Activated T-cell treated with anti-CD3 and anti-CD28 coated beads, Interleukin-2, amount 50 U/mL, for 4 hours (primary cell): ENCODE measurements at places on chromosomes 13 and 19.

DNA sequence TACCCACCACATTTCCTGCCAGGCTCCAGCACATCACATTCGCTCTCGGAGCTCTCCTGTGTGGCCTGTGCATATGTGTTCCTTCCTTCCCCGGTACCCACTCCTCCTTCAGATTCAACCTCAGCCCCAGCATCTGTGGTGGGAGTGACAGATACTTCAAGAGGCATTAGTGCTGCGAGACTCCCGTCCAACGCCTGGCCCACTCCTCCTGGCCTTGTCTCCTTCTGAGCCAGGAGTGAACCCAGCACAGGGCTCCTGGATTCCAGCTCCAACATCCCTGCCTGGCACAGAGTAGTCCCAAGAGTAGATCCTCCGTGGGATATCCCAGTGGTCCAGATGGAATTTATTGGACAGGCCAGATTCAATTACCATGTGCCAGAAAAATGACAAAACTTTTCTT lies 55.9 kb downstream of the SACS start:
- no peak for DNase-seq

- no peak for DNase-seq
These were observed 2.5 kb downstream of the ZNF780B start for GRCh38 chr19:40053491-40053890.

GRCh38 chr19:12985049-12985776 lies 10.1 kb upstream of the NFIX start:
- no peak for DNase-seq

GRCh38 chr13:73195091-73195490 lies 136.3 kb downstream of the KLF5 start:
- DNase-seq = no peak

DNA sequence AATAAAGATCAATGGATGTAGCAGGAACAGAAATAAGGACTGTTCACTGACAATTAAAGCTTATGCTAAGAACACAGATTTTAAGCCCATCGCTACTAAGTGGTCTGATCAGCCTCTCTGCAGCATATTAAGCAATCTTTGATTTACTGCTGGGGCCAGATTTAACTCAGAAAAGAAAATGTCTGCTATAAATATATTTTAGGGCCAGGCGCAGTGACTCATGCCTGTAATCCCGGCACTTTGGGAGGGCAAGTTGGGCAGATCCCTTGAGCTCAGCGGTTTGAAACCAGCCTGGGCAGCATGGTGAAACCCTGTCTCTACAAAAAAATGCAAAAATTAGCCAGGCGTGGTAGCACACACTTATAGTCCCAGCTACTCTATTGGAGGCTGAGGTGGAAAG lies 43.0 kb downstream of the METTL21C start:
- no peak for DNase-seq

DNA sequence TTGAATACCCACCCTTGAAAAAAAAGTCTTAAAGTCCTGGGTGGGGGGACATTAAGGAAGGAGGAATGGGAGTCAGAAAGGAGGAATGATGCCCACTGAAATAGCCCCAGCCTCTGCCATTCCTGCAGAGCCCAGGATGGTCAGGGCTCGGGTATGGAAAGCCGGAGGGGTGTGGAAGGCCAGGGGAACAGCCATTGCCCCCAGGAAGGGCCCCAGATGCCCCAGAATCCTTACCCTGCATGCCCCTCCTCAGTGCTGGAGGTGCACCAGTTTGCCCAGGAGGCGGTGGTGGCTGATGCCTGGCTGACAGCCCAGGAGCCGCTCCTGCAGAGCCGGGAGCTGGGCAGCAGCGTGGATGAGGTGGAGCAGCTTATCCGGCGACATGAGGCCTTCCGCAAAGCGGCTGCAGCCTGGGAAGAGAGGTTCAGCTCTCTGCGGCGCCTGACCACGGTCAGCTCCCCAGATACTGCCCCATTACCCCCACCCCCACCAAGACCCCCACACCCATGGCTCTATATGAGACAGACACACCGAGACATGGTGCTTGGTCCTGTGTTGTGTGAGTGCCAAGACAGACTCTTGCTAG lies 10.7 kb upstream of the SHKBP1 start:
- no peak for DNase-seq

- DNase-seq = no peak
These were observed 24.4 kb upstream of the TNFSF11 start for GRCh38 chr13:42549552-42549936.

DNA sequence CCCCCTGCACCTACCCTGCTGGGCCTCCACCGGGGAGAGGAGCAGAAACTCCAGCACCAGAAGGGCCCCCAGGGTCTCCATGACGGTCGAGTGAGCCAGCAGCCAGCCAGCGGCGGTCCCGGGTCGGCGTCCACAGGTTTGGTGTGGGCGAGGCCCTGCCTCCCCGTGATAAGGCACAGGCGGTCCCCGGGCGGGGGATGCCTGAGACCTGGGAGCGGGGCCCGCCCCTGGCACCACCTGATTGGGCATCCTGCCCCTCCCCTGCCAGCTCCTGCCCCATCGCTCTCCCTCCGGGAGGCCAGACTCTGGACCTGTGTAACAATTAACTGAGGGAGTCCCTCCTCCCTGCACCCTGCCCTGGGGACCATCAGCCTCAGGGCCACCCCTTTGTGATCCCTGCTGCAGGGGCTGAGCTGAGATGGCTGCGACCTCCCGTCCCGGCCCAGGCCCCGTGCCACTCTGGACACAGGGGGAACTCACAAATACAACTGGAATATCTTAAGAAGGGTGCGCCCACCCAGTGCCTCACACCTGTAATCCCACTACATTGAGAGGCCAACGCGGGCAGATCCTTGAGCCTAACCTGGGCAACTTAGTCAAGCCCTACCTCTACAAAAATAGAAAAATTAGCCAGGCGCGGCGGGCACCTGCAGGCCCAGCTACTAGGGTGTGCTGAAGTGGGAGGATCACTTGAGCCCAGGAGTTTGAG lies at the start of gene SMIM24:
SMIM24 (minus strand) TSS at position 143 of the 709 bp plus-strand sequence; CDS start at position 81, 62 bp downstream.
- no peak for DNase-seq

DNA sequence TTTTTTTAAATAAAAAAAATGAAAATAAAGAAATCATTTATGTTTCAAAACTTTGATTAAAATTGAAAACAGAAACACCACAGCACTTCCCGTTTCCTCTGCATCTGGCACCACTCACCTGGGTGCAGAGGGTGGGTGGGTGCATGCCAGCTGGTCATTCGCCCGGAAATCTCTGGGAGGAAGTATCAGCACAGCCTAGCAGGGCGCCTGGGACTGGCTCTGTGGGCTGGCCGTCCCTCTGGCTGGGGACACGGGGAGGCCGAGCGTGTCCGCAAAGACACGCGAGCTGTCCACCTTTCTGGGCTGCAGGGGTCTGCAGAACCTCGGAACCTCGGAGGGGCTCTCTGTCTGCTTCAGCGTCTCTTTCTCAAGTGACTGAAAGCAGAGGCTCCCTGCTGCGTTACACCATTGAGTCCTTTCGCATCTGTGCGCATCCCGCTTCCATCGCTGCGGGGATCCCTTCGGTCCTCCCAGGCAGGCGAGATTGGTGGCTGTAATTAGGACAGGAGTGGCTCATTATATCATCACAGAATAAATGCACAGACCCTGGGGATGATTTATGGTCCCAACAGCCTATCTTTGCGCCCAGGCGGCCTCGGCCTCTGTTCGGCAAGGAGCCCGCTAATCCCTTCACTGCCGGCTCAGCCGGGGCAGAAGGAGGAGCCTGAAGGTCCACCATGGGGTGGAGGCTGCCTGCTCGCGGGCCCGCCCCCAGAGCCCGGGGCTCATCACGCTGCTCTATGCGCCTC lies 17.2 kb downstream of the CRTC1 start:
- peak; percentile 64 for DNase-seq

DNA sequence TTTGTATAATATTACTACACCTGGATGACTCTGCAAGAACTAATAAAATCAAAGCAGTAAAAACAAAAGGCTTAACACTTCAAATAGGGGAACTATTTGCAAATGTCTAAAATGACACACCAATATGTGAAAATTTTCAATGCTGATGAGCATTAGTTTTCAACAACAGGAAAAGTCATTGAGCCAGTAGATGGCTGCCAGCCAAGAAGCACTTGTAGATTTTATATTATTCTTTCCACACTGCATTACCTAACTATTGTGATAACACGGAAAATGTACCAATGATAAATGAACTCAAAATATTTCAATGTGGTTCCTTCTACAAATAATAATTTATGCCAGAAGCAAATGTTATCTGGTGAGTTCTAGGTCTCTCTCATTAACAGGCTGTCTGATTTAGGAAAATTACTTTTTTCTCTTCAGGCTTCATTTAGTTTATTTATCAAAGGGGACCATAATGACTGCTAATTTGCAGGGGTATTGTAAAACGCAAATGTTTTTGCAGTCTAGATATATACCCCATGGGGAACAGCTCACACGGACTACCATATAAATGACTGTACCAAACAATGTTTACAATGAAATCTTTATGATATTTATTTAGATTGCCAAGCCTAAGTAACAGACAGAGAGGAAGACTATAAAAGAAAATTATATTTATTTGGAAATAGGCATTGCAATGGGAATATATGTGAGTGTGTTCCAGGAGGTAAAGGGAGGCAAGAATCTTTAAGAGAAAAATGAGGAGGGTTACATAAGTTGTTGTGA lies 407.8 kb downstream of the LIG4 start:
- DNase-seq = no peak

DNA sequence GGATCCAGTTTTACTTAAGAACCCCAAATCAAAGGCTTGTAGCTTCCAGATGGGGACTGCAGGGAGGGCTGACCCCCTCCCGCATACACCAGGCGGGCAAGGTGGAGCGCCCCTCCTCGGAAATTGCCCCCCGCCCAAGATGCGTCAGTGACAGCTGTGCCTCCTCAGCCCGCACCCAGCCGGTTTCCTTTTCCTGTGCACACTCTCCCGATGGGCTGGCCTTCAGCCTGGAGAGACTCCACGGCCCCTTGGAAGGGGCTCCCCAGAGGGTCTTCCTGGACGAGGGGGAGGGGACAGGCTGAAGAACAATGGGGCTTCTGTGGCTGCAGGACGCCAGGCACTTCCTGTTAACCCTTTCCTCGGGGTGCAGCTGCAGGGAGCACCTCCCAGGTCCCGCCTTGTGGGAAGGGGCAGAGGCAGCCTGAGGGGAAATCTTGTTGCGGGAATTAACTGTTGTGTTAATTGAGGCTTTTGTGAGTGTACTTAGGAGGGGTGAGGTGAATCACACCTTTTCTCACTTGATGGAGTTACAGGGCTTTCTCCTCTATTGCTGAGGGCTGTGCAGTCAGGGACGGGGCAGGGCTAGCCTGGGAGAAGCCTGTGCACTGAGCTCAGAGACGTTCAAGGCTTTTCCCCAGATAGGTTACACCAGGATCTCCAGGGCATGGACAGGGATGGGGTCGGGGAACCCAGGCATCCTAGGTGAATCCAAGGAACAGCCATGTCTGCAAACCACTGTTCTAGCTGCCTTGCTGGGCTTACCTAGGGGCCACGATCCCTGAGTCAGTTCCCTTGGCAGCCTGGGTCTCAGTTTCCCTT lies 14.3 kb downstream of the IER2 start:
- peak; percentile 18 for DNase-seq

GRCh38 chr19:39193803-39194202 lies 3.0 kb upstream of the NCCRP1 start:
- no peak for DNase-seq

DNA sequence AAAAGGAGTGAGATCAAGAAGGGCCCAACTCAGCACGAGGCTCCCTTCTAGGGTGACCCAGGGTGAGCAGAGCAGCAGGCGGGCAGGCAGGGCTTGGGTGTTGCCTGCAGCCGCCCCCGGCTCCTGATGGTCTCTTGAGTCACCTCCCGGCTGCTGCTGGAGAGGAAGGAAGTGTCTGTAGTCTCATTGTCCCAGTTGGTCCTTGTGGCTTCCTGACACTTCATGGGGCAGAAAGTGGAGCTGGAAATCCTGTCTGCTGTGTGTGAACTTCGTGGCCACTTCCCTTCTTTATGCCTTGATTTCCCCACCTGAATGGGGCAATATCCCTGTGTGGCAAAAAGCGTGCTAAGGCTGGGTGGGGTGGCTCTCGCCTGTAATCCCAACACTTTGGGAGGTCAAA lies 2.5 kb downstream of the MAP1S start:
- DNase-seq = no peak

GRCh38 chr13:66821551-66821950 lies 408.6 kb downstream of the PCDH9 start:
- DNase-seq = no peak

- DNase-seq = no peak
These were observed 617.7 kb upstream of the SLITRK1 start for GRCh38 chr13:84500016-84500415.

DNA sequence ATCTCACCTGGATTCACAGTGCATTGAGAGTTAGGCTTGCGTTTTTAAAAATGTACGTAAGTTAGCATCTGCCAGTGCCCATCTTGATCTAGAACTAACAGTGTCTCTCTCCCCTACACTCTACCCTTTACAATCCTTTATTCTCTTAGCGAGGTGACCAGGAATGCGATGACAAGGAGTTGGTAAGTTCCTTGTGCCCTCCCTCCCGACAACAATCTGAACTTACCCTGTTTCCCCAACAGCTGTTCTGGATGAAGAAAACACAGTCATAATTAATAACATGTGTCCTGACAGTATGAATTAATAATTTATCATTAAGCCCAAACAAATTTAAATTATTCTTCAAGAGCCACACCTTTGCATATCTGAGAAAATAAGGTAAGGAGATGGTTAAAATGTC lies 6.3 kb downstream of the TSHZ3 start:
- DNase-seq = no peak

GRCh38 chr13:110359840-110360301 lies 52.8 kb downstream of the COL4A2 start:
- DNase-seq = no peak

GRCh38 chr19:3818918-3819317 lies 32.7 kb upstream of the MATK start:
- DNase-seq = no peak

GRCh38 chr13:30191491-30192100 lies 115.8 kb downstream of the KATNAL1 start:
- DNase-seq = no peak

GRCh38 chr19:47427241-47428176 lies 8.2 kb upstream of the MEIS3 start:
- DNase-seq = peak; percentile 62

DNA sequence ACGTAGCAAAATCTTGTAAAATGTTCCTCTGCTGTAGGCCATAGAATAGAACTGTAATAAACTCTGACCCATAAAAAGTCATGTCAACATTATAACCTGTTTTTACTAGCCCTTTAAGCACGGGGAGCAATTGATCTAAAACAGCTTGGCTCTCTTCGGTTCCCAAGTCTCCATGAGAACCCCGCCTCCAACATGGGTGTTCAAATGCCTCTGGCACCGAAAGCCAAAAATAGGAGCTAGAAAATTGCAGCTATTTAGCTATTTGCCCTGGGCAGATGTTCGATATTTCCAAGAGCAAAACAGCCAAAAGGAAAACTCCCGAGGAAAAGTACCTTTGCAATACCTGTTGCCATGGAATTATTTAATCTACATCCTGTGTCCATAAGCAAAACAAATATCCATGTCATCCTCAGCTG lies 563.1 kb downstream of the EFNB2 start:
- no peak for DNase-seq

- DNase-seq = no peak
These were observed 1292.4 kb upstream of the MIR17HG start for GRCh38 chr13:90055121-90055520.

- no peak for DNase-seq
These were observed 12.0 kb upstream of the USP12 start for GRCh38 chr13:27183561-27184147.

- DNase-seq = no peak
These were observed 256.3 kb downstream of the B3GLCT start for GRCh38 chr13:31456056-31456455.
